Lung (tissue), 17 donors: ENCODE measurements at places on chromosomes 16 and 17. TPM values are rescaled to one million over a fixed set of nuclear protein-coding genes. Genes with fewer than 3 reads are reported as not detected.

DNA sequence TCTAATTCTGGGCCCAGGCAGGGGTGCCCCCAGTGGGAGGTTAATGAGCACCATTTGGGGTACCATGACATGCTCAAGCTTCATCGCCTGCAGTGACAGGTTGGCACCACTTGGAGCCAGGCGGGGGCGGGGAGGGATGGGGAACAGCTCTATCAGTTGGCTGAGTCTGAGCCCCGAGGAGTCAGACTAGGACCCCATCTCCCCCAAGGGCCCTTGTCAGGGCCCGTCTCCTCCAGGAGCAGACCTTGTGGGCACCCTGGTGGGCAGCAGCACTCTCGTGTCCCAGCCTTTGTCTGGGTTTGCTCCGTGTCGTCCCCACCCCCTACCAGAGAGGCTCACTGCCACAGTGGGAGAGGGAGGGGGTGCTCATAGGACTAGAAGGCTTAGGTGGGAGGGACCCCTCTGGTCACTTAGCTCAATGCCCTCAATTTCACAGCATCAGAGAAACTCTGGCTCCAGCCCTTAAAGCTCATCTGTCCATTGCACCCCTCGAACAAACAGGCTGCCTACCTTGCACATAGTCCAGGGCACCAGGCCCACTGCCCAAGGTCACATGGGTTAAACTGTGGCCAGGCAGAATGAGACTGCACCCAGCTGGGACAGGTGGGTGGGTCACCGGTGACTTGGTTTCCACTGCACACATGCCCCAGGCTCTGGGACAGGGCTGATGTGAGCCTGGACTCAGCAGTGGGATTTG is 4.1 kb downstream of the PPP1R9B start:
- peaks cover 20% of the 10 kb centered on the region for H3K4me1 ChIP-seq
- DNase-seq = no peak
- H3K27ac ChIP-seq = peak overlapping the region; percentile 71
- H3K27me3 ChIP-seq = no peaks in the 10 kb centered on the region
- peaks cover 27% of the 10 kb centered on the region for H3K36me3 ChIP-seq

DNA sequence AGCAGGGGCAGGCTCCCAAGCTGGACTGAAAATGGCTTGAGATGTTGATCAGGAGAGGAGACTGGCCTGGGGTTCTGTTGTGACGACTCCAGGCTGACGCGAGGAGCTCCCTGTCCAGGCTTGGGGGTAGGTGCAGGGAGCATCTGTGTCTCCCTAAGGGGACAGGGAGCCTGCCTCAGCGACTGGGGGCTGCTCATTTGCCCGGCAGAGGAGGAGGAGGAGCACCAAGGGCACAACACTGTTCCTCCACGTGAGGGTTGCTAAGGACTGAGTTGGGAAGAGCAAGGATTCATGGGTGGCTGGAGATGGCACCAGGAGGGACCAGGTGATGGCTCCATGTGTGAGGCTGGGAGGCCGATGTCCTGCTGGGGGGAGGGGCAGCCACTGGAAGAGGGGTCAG is 53.3 kb downstream of the USP22 start:
- no peak overlapping the region for H3K4me3 ChIP-seq
- no peak for DNase-seq
- H3K36me3 ChIP-seq = no peaks in the 10 kb centered on the region

Gene DNAH2
- total RNA-seq = 12.5 TPM

DNA sequence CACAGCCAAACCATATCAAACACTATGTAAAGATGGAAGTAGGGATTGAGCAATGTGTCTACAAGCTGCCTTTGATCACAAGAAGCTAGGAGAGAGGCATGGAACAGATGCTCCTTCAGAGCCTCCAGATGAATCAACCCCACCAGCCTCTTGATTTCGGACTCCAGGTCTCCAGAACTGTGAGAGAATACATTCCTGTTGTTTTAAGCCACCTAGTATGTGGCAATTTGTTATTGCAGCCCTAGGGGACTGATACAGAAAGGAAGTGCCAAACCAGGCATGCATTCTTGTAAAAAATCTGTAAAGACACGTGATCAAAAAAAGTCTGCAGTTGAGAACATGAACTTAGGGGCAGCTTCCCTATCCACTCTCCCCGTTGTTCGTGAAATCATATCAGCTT is 91.1 kb downstream of the C17orf67 start:
- no peaks in the 10 kb centered on the region for H3K36me3 ChIP-seq
- no peak overlapping the region for H3K27ac ChIP-seq
- H3K4me3 ChIP-seq = no peak overlapping the region
- H3K27me3 ChIP-seq = no peaks in the 10 kb centered on the region

DNA sequence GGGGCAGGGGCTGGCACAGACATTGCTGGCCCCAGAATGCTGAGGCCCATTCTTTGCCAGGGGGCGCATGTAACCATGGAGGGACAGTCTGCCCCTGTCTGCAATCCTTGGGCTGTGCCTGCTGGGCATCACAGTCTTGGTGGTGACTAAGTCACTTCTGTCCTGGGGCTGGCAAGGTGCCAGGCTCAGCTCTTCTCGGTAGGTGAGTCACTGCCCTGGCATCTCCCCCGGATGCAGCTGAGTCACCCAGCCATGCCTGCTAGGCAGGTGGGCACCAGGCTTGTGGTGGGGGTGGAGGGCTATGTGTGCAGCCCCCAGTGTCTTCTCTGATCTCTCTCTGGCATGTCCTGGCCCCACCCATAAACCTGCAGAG is 5.6 kb downstream of the RARA start:
- H3K4me1 ChIP-seq = peaks cover 82% of the 10 kb centered on the region
- no peaks in the 10 kb centered on the region for H3K36me3 ChIP-seq
- H3K4me3 ChIP-seq = no peak overlapping the region

- no peaks in the 10 kb centered on the region for H3K36me3 ChIP-seq
- no peak for DNase-seq
- no peak overlapping the region for H3K4me3 ChIP-seq
- H3K27ac ChIP-seq = no peak overlapping the region
These were observed 226.4 kb upstream of the GOT2 start for GRCh38 chr16:58960484-58960883.

GRCh38 chr17:42363767-42364585 is 24.3 kb downstream of the STAT3 start:
- H3K27me3 ChIP-seq = no peaks in the 10 kb centered on the region
- no peak for DNase-seq
- no peak overlapping the region for H3K27ac ChIP-seq
- no peaks in the 10 kb centered on the region for H3K4me1 ChIP-seq
- peaks cover 2% of the 10 kb centered on the region for H3K36me3 ChIP-seq

DNA sequence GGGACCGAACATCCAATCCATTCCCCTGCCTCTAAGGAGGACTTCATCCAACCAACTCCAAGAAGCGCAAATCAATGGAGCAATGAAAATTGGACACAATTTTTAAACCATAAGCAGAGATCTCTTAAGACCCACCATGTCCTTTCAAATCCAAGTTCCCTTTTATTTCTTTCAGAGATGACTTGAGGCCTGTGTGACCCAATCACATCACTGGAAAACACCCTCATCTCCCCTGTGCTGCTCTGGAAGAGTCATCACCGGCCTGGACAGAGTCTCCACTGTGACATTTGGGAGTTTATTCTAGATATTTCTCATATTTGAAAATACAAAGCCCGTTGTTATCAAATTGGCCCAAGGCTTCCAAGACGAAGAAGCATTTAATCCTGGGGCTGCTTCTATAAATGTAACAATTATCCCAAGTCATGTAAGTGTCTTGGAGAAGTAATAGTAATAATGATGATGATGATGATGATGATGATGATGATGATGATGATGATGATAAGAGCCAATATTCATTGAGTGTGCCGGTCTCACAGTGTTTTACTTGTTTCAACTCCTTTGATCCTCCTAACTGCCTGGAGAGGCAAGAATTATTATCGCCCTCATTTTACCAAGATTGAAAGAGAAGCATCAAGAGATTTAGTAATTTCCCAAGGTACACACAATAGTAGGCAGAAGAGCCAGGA is 72.1 kb downstream of the COPRS start:
- DNase-seq = no peak
- no peaks in the 10 kb centered on the region for H3K36me3 ChIP-seq
- H3K4me1 ChIP-seq = no peaks in the 10 kb centered on the region
- no peak overlapping the region for H3K27ac ChIP-seq

Gene SCNN1G
- total RNA-seq = 7.3 TPM

Gene PROCA1
- 3.7 TPM for total RNA-seq

Gene TAT
- total RNA-seq = not detected

- DNase-seq = no peak
- no peak overlapping the region for H3K27ac ChIP-seq
- no peaks in the 10 kb centered on the region for H3K27me3 ChIP-seq
- H3K36me3 ChIP-seq = no peaks in the 10 kb centered on the region
- H3K4me1 ChIP-seq = no peaks in the 10 kb centered on the region
- H3K4me3 ChIP-seq = no peak overlapping the region
These were observed 18.6 kb upstream of the HAPSTR1 start for GRCh38 chr16:9072806-9073341.

- peak overlapping the region; percentile 49 for H3K27ac ChIP-seq
- H3K27me3 ChIP-seq = no peaks in the 10 kb centered on the region
- no peak for DNase-seq
- no peak overlapping the region for H3K4me3 ChIP-seq
- peaks cover 2% of the 10 kb centered on the region for H3K4me1 ChIP-seq
These were observed 26.0 kb downstream of the MSI2 start for GRCh38 chr17:57282296-57282695.

GRCh38 chr16:89999831-90000574 is 19.3 kb downstream of the DBNDD1 start:
- no peaks in the 10 kb centered on the region for H3K36me3 ChIP-seq
- no peaks in the 10 kb centered on the region for H3K4me1 ChIP-seq
- no peak for DNase-seq

DNA sequence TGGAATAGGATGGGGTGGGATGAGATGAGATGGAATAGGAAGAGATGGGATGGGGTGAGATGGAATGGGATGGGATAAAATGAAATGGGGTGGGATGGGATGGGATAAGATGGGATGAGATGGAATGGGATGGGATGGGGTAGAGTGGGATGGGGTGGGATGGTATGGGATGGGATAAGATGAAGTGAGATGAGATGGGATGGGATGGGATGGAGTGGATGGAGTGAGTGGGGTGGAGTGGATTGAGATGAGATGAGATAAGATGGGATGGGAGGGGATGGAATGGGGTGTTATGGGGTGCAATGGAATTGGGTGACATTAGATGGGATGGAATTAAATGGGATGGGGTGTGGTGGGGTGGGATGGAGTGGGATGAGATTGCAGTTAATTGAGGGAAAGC is 279.2 kb upstream of the CDH5 start:
- peaks cover 2% of the 10 kb centered on the region for H3K4me1 ChIP-seq
- DNase-seq = no peak
- H3K27ac ChIP-seq = no peak overlapping the region
- no peaks in the 10 kb centered on the region for H3K27me3 ChIP-seq

GRCh38 chr17:72452286-72453173 is 331.7 kb downstream of the SOX9 start:
- no peak overlapping the region for H3K27ac ChIP-seq
- no peaks in the 10 kb centered on the region for H3K36me3 ChIP-seq
- H3K4me1 ChIP-seq = no peaks in the 10 kb centered on the region
- DNase-seq = no peak
- no peaks in the 10 kb centered on the region for H3K27me3 ChIP-seq
- H3K4me3 ChIP-seq = no peak overlapping the region
